ENCODE measurements at places on chromosomes 7 and 10. TPM values are rescaled to one million over a fixed set of nuclear protein-coding genes. Genes with fewer than 3 reads are reported as not detected.

- no peak for DNase-seq
These were observed 145.4 kb downstream of the ARHGAP22 start for GRCh38 chr10:48459270-48460150.

GRCh38 chr7:136555933-136556332, 312.5 kb upstream of the CHRM2 start:
- DNase-seq: no peak

DNA sequence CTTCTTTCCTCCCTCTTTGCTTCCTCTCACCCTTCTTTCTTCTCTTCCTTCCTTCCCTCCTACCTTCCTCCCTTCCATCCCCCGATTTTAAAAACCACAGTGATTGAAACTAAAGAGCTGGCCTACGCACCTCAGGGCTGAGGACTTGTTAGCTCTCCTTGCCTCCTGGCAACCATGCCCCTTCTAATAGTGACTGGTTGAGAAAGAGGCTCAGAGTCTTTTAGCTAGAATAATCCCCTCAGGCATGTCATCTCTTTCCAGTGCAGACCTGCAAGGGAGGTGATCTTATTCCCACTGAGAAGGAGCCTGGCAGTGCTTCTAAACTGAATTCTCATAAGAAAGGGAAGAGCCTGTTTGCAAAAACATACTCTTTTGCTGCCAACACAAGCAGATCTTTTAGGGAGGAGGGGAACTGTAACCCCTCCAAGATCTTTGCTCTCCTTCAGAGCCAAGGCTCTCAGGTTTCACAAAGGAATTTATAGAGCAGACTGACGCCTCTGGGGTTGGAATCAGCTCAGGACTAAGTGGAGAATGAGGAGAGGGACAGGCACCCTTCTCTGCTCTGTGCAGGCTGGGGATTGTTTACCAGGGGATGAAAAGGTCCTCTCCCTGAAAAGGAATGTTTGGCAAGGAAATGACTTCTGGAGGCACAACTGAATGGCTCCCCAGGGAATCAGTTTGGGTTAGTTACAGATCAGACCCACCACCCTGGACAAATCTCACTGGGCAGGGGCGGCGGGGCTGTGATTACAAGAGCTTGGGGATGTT, 9.4 kb upstream of the ANKRD1 start:
- peak; percentile 60 for DNase-seq

DNA sequence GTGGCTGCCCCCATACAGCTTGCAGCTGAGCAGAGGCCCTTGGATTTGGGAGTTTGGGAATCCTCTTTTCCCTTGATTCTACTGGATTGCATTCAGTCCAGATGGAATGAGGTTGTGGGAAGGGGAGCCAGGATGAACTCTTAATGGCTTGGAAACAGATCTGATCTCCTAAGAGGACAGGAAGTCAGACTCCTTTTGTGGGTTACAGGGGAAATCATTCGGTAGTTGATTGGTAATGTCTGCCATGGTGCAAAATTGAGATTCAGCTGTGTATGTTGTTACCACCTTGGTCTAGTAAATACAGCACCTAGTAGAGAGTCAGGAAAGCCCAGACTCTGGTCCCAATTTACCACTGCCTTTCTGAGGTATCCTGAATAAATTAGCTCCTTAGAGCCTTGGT, 144.2 kb upstream of the TNRC18 start:
- DNase-seq: no peak

DNA sequence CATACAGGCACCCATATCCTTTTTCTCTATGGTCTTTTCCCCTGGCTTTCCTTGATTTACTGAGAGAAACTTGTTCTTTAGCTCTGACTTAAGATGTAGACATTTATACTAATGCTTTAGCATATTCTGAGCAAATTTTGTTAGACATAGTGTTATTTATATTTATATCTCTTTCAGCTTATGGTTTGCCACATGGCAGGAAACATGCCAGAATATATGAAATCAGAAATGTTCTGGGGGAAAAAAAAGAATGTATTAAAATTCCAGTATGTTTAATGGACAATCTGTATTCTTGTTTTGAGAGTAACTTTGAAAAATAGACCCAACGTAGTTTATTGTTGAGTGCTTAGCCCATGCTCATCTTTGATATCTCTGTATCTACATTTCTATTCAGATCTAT, 10.1 kb upstream of the GGCT start:
- DNase-seq: no peak

DNA sequence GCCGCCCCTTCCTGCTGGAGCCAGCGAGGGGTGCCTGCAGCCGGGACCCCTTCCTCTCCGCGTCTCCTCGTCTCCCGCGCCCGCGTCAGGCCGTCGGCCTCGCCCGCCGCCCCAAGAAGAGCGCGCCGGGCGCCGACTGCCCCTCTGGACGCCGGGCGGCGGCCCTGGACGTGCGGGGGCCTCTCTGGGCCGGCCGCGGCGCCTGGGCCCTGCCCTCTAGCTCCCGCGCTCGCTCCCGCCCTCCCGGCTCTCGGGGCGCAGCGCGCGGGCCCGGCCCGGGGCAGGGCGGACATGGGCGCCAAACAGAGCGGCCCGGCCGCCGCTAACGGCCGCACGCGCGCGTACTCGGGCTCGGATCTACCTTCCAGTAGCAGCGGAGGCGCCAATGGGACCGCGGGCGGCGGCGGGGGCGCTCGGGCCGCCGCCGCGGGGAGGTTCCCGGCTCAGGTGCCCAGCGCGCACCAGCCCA, 704 bp downstream of the ZNRF2 start:
- peak; percentile 62 for DNase-seq

MCU gene
- total RNA-seq: 22.0 TPM
